Activated CD4-positive, alpha-beta T cell treated with anti-CD3 and anti-CD28 coated beads, Interleukin-10, Interleukin-2, amounts not matched to agents 100 ng/mL and 50 ng/mL, durations not matched to agents 16 hours and 8 hours (primary cell): ENCODE measurements at places on chromosomes 5 and 9.

DNA sequence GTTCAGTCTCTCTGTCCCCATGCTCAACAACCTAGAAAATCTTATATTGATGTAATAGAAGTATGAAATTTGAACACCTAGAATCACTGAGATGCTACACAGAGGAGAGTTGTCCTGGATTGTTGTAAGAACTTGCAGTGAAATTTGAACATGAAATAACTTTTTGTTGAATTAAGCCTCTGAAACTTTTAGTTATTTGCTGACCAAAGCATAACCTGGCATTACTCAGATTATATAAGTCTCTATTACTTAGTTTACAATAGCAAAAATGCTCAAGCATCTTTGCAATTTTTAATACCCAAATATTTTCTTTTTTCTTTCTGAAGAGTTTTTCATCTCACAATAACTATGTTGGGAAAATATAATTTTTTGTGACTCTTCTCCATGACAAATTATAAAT lies 630.7 kb upstream of the ACO1 start:
- DNase-seq = no peak

DNA sequence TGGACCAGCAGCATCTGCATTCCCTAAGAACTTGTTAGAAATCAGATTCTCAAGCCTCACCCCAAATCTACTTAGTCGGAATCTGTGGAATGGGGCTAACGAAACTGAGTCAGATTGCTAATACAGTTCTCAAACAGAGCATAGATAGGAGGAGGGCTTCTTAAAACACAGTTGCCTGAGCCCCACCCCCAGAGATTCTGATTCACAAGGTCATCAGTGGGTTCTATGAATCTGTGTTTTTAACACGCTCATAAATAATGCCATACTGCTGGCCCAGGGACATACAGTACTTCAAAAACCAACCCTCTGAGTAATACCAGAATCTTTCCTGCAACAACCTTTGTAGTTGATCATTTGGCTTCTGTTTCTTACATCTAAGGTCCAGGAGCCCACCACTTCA lies 32.9 kb upstream of the GARNL3 start:
- DNase-seq = no peak

- peak; percentile 39 for DNase-seq
These were observed 411.0 kb downstream of the MAT2B start for GRCh38 chr5:163916376-163916775.

GRCh38 chr9:119137479-119137878 lies 231.8 kb downstream of the BRINP1 start:
- DNase-seq = no peak

DNA sequence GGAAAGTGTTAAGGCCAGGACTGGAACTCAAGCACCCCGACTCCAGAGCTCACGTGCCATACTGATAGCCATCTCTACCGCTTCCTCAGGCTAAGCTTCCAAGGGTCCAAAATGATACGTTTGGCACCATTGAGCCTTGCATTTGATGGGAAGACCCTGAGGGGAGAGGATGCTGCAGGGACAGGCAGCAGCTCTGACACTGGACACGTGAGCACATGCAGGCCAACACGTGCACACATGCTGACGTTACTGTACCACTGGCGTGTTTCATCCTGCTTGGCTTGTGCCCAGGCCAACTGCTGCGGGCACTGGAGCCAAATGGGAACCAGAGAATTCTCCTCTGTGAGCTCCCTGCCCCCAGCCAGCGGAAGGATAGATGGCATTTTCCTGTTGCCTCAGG lies 5.2 kb downstream of the FAT2 start:
- DNase-seq = no peak

DNA sequence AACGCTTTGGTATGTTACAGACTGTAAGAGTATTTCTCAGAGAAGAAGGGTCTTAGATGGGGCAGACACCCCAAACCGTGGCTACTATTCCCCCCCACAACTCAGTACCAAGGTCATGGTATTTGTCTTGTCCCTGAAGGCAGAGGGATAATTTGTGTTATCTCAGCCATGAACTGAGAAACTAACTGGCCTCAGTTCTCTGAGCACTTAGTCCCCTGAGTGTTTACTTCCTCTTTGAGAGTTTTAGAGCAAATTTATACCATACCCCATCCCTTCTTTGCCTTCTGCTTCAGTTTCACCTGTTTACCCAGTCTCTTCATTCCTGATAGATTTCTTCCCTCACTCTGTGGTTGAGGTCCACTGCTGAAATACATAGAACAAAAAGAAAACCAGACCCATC lies 183.9 kb downstream of the LRRC70 start:
- no peak for DNase-seq

- DNase-seq = peak; percentile 1
These were observed 284.5 kb downstream of the SH3GL2 start for GRCh38 chr9:17863213-17863883.

GRCh38 chr5:20166456-20166855 lies 178.5 kb upstream of the CDH18 start:
- no peak for DNase-seq

- DNase-seq = no peak
These were observed 98.5 kb upstream of the ABCA1 start for GRCh38 chr9:105026451-105026850.

GRCh38 chr5:57186194-57186593 lies 12.3 kb downstream of the GPBP1 start:
- no peak for DNase-seq

GRCh38 chr9:112496074-112496722 lies 9.6 kb downstream of the KIAA1958 start:
- DNase-seq = no peak

DNA sequence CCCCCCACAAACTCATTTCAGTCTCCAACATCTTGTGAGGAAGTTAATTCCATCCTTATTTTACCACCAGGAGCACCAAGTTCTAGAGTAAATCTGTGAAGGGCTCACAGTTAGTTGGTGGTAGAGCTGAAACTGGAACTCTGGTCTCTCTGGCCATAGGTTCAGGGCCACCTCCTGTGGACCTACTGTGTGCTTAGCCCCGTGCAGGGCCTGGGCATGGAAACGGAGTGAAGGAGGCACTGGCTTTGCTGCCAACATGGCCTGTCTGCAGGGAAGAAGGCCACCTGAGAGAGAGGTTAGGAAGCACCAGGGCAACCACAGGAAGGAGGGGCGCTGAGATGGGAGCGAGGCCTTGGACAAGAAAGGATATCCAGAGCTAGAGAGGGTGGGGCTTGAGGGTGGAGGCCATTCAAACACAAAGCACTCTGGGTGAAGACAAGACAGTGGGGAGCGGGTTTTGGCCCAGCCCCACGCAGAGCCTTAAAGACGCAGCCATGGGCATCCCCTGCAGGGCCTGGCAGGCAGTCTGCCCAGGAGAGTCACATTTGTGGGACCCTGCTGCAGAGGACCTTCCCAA lies 16.0 kb upstream of the DAB2IP start:
- DNase-seq = no peak

DNA sequence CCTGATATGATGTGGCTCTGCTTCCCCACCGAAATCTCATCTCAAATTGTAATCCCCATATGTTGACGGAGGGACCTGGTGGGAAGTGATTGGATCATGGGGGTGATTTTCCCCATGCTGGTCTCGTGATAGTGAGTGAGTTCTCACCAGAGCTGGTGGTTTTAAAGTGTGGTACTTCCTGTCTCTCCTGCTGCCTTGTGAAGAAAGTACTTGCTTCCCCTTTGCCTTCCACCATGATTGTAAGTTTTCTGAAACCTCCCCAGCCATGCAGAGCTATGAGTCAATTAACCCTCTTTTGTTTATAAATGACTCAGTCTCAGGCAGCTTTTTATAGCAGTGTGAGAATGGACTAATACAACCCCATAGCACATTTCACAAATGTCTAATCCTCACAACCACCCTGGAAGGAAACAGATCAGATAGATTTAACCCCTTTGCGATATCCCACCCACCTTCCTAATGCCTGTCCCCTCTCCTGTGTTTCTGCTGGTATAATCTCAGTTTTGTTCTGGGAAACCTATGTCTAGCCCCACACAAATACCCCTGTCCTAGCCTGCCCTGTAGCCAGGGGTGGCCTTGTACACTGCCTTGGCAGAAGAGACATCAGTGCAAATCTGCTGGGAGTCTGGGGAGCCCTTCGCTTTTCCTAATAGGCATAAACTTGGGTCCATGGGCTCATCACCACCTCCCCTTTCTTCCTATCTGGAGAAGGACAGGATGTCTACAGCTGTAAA lies 157.0 kb upstream of the RAI14 start:
- DNase-seq = peak; percentile 90
